Esophagus squamous epithelium (tissue), 5 donors: ENCODE measurements at places on chromosomes 11 and 22. TPM values are rescaled to one million over a fixed set of nuclear protein-coding genes. Genes with fewer than 3 reads are reported as not detected.

ZP1 gene
- total RNA-seq = not detected

TMEM25 gene
- total RNA-seq = 7.0 TPM

RASD2 gene
- total RNA-seq = 0.06 TPM

APOA4 gene
- total RNA-seq = not detected

GRCh38 chr11:32184723-32185376, 94.0 kb downstream of the RCN1 start:
- no peaks in the 10 kb centered on the region for H3K36me3 ChIP-seq
- no peak overlapping the region for H3K27ac ChIP-seq
- no peaks in the 10 kb centered on the region for H3K4me1 ChIP-seq

- H3K27me3 ChIP-seq = no peaks in the 10 kb centered on the region
- H3K4me3 ChIP-seq = no peak overlapping the region
- no peaks in the 10 kb centered on the region for H3K36me3 ChIP-seq
- peak overlapping the region; percentile 77 for H3K27ac ChIP-seq
- DNase-seq = no peak
- peaks cover 36% of the 10 kb centered on the region for H3K4me1 ChIP-seq
Observed at GRCh38 chr11:12287009-12287373, 90.4 kb upstream of the PARVA start.

DNA sequence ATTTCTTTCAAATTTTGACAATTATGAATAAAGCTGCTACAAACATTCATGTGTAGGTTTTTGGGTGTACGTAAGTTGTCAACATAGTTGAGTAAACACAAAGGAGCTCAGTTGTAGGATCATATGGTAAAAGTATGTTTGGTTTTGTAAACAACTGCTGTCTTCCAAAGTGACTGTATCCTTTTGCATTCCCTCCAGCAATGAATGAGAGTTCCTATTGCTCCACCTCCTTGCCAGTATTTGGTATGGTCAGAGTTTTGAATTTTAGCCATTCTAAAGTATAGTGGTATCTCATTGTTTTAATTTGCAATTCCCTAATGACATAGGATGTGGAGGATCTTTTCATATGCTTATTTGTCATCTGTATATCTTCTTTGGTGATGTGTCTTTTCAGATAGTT, 28.0 kb upstream of the PHOX2A start:
- DNase-seq = no peak
- no peak overlapping the region for H3K27ac ChIP-seq
- H3K4me1 ChIP-seq = no peaks in the 10 kb centered on the region
- no peaks in the 10 kb centered on the region for H3K36me3 ChIP-seq
- H3K27me3 ChIP-seq = no peaks in the 10 kb centered on the region

GRCh38 chr22:39223091-39223710, 21.6 kb downstream of the PDGFB start:
- no peak for DNase-seq
- no peak overlapping the region for H3K27ac ChIP-seq
- H3K4me3 ChIP-seq = no peak overlapping the region
- no peaks in the 10 kb centered on the region for H3K27me3 ChIP-seq
- H3K4me1 ChIP-seq = peaks cover 23% of the 10 kb centered on the region
- H3K36me3 ChIP-seq = no peaks in the 10 kb centered on the region

DNA sequence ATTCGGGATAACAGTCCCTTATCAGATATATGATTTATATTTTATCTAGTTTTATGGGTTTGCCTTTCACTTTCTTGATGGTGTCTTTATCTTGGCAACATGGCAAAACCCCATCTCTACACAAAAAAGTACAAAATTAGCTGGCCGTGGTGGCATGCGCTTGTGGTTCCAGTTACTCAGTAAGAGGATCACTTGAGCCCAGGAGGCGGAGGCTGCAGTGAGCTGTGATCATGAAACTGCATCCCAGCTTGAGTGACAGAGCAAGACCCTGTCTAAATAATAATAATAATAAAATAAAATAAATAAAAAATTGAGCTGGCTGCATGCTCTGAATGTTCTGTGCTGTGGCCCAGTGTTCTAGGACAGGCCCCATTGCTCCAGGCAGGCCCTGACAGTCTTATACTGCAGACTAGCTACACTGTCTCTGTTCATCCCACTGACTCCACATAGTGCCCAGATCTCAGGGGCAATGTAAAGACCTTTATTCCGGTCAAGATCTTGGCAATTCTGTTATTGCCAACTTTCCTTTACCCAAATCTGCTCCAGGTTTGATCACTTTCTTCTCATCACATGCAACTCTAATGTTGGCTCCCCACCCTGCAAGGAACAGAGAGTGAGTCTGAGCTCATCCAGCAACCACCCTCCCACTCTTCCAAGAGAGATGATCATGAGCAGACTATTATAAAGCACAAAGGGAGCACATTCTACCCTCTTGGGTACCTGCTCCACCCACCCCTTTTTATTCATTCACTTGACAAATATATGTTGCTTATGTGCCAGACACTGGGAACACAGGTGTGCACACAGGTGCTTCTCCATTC, 8.8 kb downstream of the HSPA8 start:
- H3K27me3 ChIP-seq = no peaks in the 10 kb centered on the region
- H3K36me3 ChIP-seq = peaks cover 18% of the 10 kb centered on the region
- no peak overlapping the region for H3K4me3 ChIP-seq
- H3K4me1 ChIP-seq = peaks cover 40% of the 10 kb centered on the region
- no peak for DNase-seq

- DNase-seq = no peak
- H3K27ac ChIP-seq = no peak overlapping the region
- H3K27me3 ChIP-seq = no peaks in the 10 kb centered on the region
- H3K36me3 ChIP-seq = peaks cover 22% of the 10 kb centered on the region
- H3K4me1 ChIP-seq = no peaks in the 10 kb centered on the region
Observed at GRCh38 chr22:30889996-30890480, 78.5 kb downstream of the MORC2 start.

DNA sequence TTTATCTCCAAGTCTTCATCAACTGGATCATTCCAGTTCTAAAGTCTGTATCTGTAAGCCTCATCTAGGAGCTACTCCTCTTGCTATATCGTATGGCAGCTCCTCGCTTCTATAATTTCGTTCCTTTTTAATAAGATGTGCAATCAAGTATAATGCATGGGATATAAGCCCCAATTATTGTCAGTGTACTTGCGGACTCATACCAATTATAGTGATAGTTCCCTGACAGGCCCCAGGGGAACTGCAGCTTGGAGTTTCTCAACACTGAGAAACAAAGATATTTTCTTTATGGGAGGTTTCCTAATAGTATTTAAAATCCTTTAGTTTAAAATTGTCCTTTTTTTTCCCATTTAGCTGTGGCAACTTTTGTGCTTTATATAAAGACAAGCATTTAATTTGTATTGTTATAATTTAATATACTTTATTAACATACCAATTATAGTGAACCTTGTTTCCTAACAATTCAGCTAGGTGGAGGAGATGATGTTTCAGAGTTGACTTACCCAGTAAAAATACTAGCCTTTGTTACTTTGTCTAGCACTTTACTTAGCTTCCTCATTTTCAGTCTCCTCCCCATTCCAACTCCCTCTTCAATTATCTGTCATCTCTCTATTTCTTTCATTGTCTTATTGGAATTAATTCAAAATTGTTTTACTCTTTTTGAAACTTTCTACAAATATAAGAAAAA, 25.3 kb upstream of the DDX17 start:
- H3K4me3 ChIP-seq = no peak overlapping the region
- no peaks in the 10 kb centered on the region for H3K4me1 ChIP-seq
- no peaks in the 10 kb centered on the region for H3K36me3 ChIP-seq
- H3K27me3 ChIP-seq = no peaks in the 10 kb centered on the region

- H3K4me1 ChIP-seq = peaks cover 41% of the 10 kb centered on the region
- DNase-seq = no peak
- no peak overlapping the region for H3K27ac ChIP-seq
Observed at GRCh38 chr11:130125638-130126037, 33.9 kb upstream of the ST14 start.

DNA sequence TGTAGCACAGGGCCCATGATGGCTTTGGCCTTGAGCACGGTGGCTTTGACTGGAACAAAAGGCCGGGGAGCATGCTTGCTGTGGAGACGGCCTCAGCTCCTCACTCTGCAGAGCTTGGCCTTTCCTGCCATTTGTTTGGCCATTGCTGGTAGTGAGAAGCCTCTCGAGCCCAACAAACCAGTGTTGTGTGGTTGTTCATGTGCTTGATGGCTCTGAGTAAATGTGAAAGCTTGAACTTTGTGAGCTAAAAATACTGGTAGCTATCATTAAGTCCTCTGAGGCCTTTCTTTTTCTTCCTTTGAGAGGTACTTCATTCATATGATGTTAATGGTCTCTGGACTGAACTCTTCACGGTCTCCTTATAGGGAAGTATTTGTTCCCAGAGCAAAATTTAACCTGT, 39.6 kb downstream of the NAT10 start:
- no peak for DNase-seq
- peaks cover 100% of the 10 kb centered on the region for H3K36me3 ChIP-seq
- H3K27me3 ChIP-seq = no peaks in the 10 kb centered on the region
- no peak overlapping the region for H3K4me3 ChIP-seq
- H3K27ac ChIP-seq = no peak overlapping the region
- no peaks in the 10 kb centered on the region for H3K4me1 ChIP-seq

DNA sequence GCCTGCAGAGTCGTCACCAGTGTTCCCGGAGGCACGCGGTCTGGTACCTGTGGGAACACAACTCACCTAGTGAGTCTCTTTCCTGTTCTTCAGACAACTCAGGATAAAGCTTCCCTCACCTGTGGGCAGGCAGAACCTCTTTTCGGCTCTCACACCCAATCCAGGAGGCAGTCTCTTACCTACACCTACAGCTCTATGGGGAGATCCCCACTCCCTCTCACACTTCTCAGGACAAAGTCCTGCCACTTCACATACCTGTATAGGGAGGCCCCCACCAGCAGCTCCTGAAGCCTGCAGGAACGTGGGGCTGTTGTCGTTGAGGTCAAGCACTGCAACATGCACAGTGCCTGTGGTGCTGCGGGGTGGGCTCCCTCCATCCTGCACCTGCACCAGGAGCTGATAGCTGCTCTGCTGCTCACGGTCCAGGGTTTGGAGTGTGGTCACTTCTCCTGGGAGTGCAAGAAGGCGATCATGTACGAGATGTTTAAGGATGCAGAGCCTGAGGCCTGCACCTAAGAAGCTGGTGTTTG, 12.2 kb upstream of the TPP1 start:
- peaks cover 44% of the 10 kb centered on the region for H3K4me1 ChIP-seq
- H3K4me3 ChIP-seq = no peak overlapping the region
- no peak for DNase-seq
- H3K27ac ChIP-seq = no peak overlapping the region

DNA sequence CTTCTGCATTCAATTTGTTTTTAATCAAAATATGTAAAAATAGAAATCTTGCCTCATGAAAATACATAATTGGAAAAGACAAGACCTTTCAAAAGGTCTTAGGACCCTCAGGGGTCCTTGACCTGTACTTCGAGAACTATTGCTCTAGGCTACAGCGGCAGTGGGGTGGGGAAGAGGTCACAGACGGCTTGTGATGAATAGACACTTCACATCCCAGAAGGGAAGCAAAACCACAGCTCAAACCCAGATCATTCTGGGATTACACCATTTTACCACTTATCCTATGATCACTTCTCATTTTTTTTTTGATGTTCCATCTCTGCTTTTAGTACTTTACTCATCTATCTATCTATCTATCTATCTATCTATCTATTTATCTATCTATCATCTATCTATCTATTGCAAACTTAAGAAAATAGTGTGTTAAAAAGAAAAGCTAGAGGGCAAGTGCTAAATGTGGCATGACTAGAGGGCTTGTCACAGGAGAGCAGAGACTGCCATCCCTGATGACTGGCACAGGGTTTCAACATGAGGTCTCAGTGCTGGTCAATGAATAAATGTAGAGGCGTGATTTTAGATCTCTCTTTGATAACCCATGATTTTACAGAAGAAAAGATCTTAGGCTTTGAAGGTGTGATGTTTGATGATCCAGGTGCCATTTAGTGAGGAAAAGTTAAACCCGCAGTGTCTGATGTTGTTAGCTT, 37.1 kb downstream of the RNF141 start:
- peaks cover 29% of the 10 kb centered on the region for H3K4me1 ChIP-seq
- DNase-seq = no peak
- no peaks in the 10 kb centered on the region for H3K36me3 ChIP-seq
- H3K27ac ChIP-seq = no peak overlapping the region
- no peaks in the 10 kb centered on the region for H3K27me3 ChIP-seq
- H3K4me3 ChIP-seq = no peak overlapping the region

DNA sequence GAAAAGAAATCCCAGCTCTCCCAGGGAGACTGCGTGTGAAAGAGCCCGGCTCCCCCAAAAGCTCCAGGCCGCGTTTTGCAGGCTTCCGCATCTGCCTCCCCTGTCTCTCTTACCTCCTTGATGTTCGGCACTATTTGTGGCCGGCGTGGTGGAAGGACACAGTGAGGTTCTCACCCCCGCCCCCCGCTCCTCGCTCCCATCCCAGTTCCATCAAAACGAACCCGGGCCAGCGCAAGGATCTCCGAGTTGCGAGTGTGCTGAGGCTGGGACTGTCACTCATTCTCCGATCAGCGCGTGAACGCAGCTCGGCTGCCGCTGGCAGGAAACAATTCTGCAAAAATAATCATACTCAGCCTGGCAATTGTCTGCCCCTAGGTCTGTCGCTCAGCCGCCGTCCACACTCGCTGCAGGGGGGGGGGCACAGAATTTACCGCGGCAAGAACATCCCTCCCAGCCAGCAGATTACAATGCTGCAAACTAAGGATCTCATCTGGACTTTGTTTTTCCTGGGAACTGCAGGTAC, at the start of gene NCAM1:
Gene NCAM1 (plus strand): TSS at position 275 of the 523 bp plus-strand sequence.
- peak within 1 kb of the TSS; percentile 51 for H3K4me3 ChIP-seq
- H3K27ac ChIP-seq = peak within 1 kb of the TSS; percentile 61
- DNase-seq = no peak
- H3K27me3 ChIP-seq = peaks cover 4% of the 10 kb centered on the region

- H3K27ac ChIP-seq = no peak overlapping the region
- peaks cover 6% of the 10 kb centered on the region for H3K4me1 ChIP-seq
- no peaks in the 10 kb centered on the region for H3K27me3 ChIP-seq
- no peak overlapping the region for H3K4me3 ChIP-seq
Observed at GRCh38 chr11:128180441-128181087, 406.8 kb downstream of the ETS1 start.

DNA sequence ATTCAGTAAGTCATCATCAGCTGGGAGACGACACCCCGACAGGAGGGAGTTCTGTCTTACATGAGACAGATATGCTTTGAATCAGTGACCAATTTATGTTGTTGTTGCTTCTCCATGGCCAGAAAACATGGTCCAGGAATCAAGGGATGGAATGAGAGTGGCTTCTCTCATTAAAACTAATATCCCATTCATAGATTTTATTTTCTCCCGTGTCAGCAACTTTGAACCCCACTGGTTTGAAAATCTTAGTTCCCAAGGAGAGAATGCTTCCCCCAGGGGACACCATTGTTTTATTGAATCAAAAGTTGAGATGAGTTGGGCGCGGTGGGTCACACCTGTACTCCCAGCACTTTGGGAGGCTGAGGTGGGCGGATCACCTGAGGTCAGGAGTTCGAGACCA, 42.8 kb downstream of the RPS6KA4 start:
- H3K27ac ChIP-seq = no peak overlapping the region
- no peaks in the 10 kb centered on the region for H3K27me3 ChIP-seq
- H3K36me3 ChIP-seq = no peaks in the 10 kb centered on the region
- no peak for DNase-seq
